ENCODE measurements at places on chromosomes 11 and 22.
A peak's percentile ranks its signal among the peaks of the same experiment; 100 is the strongest.

DNA sequence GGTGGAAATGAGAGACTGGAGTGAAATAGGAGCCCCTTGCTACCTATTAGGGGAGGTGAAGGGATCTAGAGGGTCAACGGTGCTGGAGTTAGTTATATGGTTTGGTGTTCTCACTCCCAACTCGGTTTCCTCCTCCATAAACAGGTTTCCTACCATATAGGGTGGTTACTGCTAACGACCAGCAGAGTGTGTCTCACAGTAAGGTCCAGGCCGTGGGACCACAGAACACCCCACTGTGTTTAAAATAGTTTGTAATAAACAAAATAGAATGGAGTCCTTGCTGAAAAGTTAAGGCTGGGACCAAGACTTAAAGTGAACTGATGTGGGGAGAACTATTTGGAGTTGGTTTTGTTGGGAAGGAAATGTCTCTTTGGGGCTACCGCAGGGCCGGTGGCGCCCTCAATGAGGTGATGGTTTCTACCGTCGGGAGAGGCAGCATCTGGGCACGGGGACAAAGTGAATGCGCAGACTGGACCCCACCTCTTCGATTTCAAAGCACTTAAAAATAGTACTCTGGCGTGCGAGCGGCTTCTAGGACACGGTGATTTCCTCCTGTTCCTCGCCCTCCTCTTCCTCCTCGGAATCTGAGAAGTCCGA, 4.5 kb downstream of the DBX1 start:
- DNase-seq = peak; percentile 44

DNA sequence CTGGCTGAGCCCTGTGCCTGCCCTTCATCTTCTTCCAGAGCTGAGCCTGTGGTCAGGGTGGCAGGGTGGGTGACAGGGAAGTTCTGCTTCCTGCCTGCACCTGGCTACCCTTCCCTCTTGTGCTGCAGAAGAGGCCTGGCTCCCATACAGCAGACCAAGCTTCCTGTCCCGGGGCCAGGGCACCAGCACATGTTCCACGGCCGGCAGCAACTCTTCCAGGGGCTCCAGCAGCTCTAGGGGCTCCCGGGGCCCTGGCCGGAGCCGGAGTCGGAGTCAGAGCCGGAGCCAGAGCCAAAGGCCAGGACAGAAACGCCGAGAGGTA, 15.0 kb downstream of the ROBO3 start:
- DNase-seq = no peak

GRCh38 chr22:38177926-38178604, 3.6 kb downstream of the PLA2G6 start:
- peak; percentile 67 for DNase-seq

- DNase-seq = no peak
These were observed 126.9 kb downstream of the CD44 start for GRCh38 chr11:35265755-35266454.

Data from neural progenitor cell (in vitro differentiated cells).